ENCODE measurements at places on chromosomes 4 and X. TPM values are rescaled to one million over a fixed set of nuclear protein-coding genes. Genes with fewer than 3 reads are reported as not detected.

Gene RTL3
- total RNA-seq: not detected

- no peak overlapping the region for H3K27ac ChIP-seq
- no peaks in the 10 kb centered on the region for H3K27me3 ChIP-seq
- no peaks in the 10 kb centered on the region for H3K4me1 ChIP-seq
Observed at GRCh38 chrX:133513123-133513522, 97.8 kb upstream of the GPC4 start.

DNA sequence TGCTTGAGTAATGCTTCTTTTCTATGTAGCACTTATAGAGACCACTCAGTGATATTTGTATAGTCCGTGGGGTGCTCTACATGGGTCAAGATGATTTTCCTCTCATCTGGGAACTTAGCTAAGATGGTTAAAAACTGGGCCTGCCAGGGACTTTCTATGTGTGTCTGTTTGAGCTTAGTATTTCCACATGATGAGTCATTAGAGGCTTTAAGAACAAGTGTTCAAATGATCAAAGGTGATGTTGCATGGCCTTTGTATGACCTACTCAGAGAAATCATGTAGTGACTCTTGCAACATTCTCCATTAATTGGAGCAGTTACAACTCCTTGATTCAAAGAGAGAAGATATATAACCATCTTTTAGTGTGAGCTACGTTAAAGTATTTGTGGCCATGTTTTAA is 1480.5 kb upstream of the IGFBP7 start:
- H3K27ac ChIP-seq: no peak overlapping the region
- no peaks in the 10 kb centered on the region for H3K4me1 ChIP-seq

- H3K27ac ChIP-seq: no peak overlapping the region
- H3K27me3 ChIP-seq: no peaks in the 10 kb centered on the region
- H3K4me1 ChIP-seq: no peaks in the 10 kb centered on the region
- DNase-seq: no peak
- no peak overlapping the region for H3K4me3 ChIP-seq
- H3K36me3 ChIP-seq: no peaks in the 10 kb centered on the region
Observed at GRCh38 chr4:152626790-152627189, 53.0 kb downstream of the TMEM154 start.

DNA sequence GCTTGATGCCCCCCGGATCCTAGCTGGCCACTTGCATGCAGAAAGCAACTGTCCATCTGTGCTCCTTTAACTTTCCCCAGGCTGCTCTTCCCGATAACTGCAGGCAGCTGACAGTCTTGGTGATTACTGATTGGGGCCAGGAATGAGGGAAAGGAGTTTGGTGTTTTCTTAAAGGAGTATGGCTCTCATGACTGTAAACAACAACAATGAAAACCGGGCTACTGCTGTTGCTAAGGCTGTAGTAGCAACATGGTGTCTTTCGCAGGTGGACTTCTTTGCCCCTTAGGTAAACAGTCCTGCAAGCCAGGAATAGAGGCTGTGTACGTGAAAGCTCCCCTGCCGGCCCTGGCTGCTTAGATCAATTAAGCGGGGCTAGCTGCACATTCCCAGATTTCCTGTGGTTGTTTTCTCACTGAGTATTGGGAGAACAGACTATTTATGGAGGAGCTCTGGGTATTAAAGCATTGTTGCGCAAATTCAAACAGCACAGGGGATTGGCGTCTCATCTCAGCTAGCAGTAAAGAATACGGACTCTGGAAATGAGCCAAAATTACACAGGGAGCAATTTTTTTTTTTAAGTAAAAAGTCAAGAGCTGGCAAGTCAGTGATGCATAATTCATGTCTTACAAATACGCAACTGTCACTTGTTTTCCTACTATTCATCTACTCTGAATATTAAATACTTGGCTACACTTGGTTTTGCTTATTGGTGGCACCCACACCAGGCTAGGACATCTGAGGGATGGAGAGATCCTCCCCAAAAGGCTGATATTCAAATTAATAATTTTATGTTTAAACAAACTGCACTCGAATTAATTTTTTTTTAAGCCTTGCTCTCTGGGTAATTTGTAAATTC is 61.6 kb upstream of the NAP1L5 start:
- H3K4me1 ChIP-seq: peaks cover 3% of the 10 kb centered on the region
- peaks cover 4% of the 10 kb centered on the region for H3K27me3 ChIP-seq
- no peak overlapping the region for H3K4me3 ChIP-seq
- DNase-seq: no peak

Measured in activated naive CD8-positive, alpha-beta T cell treated with anti-CD3 and anti-CD28 coated beads for 36 hours (primary cell).